8988T (cell line): ENCODE measurements at places on chromosomes 6 and 20.
A peak's percentile ranks its signal among the peaks of the same experiment; 100 is the strongest.

DNA sequence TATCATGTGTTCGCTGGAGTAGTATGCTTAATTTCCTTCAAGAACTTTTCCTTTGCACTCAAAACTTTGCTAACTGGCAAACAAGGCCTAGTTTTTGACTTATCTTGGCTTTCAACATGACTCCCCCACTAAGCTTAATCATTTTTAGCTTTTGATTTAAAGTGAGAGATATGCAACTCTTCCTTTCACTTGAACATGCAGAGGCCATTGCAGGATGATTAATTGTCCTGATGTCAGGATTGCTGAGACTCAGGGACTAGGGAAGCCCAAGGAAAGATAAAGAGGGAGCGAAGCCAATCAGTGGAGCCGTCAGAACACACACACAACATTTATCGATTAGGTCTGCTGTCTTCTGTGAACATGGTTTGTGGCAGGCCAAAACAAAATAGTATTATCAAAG, 491.4 kb downstream of the CBLN4 start:
- DNase-seq: no peak

- DNase-seq: no peak
These were observed 25.3 kb downstream of the CEBPB start for GRCh38 chr20:50215926-50216325.

DNA sequence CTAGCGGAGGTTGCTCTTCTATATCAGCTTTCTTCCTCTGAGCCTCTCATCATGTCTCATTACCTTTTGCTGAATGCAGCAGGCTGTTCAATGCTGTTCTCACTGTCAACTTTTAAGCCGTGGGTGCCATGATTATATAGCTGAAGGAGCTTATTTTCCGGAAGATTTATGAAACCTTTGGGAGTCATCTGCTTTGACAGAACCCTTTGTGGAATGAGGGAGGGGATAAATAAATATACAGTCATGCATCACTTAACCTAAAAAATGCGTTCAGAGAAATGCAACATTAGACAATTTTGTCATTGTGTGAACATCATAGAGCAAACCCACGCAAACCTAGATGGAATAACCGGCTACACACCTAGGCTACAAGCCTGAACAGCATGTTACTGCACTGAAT, 102.2 kb upstream of the AKAP12 start:
- no peak for DNase-seq

- peak; percentile 77 for DNase-seq
These were observed at the start of gene DLL1 for GRCh38 chr6:170290296-170291128. DLL1 (minus strand) TSS chr6:170291078; CDS start chr6:170290139, 939 bp downstream.

DNA sequence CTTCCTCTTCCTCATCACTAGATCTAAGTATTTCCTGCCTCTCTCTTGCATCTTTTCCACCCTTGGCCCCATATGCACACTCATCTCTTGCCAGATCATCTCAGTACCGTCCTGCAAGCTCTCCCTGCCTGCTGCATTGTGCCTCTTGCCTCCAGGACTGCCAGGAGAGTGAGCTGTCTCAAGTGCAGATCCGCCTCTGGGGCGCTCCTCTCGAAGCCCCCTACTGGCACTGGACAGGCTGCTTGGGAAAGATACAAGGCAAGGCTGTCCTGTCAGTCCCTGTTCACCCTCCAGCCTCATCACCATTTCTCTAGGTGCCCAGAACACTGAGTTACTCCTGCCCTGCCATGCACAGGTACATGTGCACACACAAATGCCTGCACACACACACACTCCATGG, 10.2 kb downstream of the SYNDIG1 start:
- no peak for DNase-seq

GRCh38 chr6:43725643-43726580, 38.3 kb upstream of the MRPS18A start:
- DNase-seq: no peak

GRCh38 chr6:149230712-149231460, 86.6 kb upstream of the TAB2 start:
- DNase-seq: no peak

DNA sequence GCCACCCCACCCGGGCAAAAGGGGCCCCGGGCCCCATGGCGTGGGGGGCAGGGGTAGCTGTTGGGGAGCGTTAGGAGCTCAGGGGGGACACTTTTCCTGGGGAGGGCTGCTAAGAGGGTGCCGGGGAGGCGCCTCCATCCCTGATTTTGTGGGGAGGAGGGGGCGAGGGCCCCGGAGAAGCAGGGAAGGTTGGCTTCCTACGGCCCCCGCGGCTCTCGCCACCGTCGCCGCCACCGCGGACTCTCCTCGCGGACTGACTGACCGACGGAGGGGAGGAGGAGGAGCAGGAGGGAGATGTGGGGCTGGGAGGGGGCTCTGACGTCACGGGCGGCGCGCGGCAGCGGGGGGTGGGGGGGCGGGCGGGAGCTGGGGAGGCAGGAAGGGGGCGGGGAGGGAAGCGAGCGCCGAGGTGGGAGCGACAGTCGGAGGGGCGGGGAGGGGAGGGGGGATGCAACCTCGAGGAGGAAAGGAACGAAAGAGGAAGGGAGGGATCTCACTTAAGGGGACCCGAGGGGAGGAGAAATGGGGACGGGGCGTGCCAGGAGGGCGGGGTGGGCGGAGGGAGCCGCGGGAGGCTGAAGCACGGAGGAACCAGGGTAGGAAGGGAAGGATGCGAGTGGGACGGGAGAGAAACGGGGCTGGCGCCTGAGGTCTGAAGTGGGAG, 5.1 kb downstream of the GABBR1 start:
- peak; percentile 69 for DNase-seq

GRCh38 chr20:843912-844311, 10.4 kb downstream of the FAM110A start:
- DNase-seq: no peak

- DNase-seq: no peak
These were observed 278.5 kb upstream of the MARCKS start for GRCh38 chr6:113578691-113579090.

- no peak for DNase-seq
These were observed 33.6 kb downstream of the MAFB start for GRCh38 chr20:40655451-40655850.

DNA sequence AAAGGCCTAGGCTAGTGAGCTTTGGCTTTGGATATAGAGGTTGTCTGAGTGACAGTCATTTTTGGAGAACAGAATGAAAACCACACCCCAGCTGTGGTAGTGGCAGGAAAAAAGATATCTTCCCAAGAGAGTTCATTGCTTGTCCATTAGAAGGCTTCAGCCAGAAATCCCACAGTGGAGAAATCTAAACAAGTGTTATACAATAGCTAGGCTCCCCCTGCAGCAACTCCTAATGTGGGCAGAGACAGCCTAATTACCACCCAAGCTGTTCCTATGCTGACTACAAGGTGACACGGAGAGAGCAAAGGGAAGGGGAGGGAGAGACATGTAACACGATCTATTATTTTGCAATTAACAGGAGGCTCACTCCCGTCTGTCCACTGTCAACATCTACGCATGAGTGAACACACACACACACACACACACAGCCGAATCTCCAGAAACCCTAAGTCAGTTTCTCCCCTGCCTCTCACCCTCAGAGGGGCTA, 147.5 kb upstream of the TCF21 start:
- DNase-seq: no peak

GRCh38 chr20:20664795-20665589, 47.5 kb downstream of the RALGAPA2 start:
- DNase-seq: no peak

DNA sequence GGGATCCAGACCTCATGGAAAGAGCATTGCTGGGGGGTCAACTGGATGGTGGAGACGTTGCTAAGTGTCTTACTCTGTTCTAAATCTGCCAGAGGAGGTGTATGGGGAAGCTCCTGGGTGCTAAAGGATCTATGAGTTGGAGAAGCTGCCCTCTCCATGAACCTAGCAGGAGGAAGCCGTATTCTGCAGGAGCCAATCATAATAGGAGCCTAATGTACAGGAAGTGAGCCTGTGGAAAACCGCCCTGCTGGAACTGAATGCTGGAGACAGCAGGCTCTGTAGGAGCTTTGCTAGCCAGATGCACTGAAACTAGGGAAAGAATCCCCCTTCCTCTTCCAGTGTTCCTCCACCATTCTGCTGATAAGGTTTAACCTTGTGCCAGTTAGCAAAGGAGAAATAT, 10.9 kb downstream of the CASP8AP2 start:
- DNase-seq: no peak

DNA sequence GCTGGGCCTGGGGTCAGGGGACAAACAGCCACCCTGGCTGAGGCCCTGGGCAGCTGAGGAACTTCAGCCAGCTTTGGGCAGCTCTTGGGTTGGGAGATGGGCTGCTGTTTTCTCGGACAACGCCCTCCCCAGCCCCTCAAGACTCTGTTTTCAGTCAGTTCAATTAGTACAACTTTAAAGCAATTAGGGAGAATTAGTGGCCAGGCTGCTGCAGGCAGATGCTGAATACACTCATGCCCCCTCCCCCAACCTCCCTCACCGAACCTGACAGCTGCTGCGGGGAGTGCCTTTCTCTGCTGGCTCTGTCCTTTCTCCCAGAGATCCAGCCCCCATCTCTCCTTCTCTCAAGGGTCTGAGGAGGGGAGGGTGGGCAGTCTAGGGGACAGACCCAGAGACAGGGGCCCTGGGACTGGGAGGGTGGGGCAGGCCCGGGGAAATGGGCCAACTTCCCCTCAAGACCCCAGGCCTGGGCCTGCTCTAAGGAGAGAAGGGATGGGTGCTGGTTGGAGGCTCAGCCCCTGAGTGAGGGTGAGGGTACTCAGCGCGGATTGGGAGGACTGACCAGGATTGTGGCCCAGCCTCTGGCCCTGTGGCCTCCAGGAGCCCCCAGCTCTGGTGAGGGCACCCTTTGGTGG, 17.8 kb upstream of the MYT1 start:
- DNase-seq: no peak

- DNase-seq: no peak
These were observed 407.1 kb upstream of the RUNX2 start for GRCh38 chr6:44920952-44921491.

GRCh38 chr6:75349262-75349984, 64.8 kb upstream of the TMEM30A start:
- no peak for DNase-seq

DNA sequence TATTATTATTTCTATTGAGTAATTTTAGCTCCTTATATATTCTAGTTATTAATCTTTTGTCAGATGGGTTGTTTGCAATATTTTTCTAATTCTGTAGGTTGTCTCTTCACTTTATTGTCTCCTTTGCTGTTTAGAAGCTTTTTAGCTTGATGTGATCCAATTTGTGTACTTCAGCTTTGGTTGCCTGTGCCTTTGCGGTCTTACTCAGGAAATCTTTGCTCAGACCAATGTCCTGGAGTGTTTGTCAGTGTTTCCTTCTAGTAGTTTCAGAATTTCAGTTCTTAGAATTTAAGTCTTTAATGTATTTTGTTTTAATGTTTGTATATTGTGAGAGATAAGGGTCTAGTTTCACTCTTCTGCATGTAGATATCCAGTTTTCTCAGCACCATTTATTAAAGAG, 916.0 kb upstream of the EYS start:
- no peak for DNase-seq

- DNase-seq: no peak
These were observed 111.8 kb upstream of the FRMD1 start for GRCh38 chr6:168190646-168191443.

- no peak for DNase-seq
These were observed 241.5 kb upstream of the PLN start for GRCh38 chr6:118306392-118307238.

GRCh38 chr6:10433322-10433721, 18.4 kb upstream of the TFAP2A start:
- no peak for DNase-seq

- no peak for DNase-seq
These were observed 70.6 kb downstream of the UBE3D start for GRCh38 chr6:82995066-82995465.

- no peak for DNase-seq
These were observed 66.6 kb downstream of the PREX1 start for GRCh38 chr20:48761023-48761785.

DNA sequence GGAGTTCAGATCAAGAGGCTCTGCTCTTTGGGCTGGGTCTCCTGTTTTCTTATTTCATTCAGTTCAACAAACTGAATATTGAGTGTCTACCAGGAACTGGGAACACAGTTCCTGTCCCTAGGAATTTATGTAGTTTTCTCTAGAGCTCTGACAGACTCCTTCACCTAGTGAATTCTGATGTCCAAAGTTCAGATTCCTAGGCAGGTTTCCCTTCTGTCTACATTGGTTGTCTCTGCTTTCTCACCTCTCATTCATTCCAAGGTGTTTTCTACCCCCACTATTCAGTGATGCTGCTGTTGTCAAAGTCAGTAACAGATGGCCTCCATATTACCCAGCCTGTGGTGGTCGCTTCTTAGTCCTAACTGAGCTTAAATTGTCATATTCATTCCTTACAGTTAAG, 4.4 kb downstream of the SMIM13 start:
- no peak for DNase-seq

GRCh38 chr6:136788069-136788902, 4.0 kb downstream of the MAP3K5 start:
- DNase-seq: no peak

DNA sequence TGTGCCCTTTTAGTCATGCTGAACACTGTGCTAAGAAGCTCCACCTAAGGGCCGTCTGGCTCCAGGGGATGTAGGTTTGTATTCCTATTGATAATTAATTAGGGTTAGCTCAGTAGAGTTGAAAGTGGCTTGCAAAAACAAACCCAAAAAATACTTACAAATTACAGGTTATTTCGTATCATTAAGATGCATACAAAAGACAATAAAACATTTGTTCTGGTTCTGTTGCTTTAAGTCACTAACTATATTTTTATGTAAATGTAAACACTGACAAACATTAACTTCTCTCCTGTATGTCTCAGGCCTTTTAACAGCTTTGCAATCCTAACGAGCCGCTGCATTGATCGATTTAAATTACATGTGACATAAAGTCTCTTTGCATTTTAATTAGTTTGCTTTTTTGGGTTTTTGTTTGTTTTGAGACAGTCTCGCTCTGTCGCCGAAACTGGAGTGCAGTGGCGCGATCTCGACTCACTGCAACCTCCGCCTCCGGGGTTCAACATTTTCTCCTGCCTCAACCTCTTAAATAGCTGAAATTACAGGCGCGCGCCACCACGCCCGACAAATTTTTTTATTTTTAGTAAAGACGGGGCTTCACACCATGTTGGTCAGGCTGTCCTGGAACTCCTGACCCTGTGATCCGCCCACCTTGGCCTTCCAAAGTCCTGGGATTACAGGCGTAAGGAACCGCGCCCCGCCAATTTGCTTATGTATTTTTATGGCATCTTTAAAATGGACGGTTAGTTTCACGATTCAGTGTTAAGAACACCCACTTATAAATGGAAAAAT, 110.9 kb downstream of the HFE start:
- no peak for DNase-seq
